RPMI8226 (cell line): ENCODE measurements at places on chromosomes 1 and 21.
A peak's percentile ranks its signal among the peaks of the same experiment; 100 is the strongest.

DNA sequence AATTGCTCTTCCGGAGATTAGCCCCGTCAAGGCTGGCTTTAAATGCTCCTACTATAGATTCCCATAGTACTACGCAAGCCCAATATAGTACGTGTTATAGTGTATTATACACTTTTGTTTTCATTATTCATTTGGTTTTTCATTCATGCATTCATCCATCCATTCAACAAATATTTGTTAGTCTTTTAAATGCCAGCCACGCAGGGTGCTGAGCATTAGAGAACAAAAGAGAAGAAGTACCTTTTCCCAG lies 513 bp upstream of the RAB3GAP2 start:
- DNase-seq: no peak

GRCh38 chr21:26948194-26948593 lies 18.7 kb downstream of the ADAMTS5 start:
- DNase-seq: no peak

GRCh38 chr21:44441581-44442265 lies 13.6 kb upstream of the LRRC3 start:
- no peak for DNase-seq

DNA sequence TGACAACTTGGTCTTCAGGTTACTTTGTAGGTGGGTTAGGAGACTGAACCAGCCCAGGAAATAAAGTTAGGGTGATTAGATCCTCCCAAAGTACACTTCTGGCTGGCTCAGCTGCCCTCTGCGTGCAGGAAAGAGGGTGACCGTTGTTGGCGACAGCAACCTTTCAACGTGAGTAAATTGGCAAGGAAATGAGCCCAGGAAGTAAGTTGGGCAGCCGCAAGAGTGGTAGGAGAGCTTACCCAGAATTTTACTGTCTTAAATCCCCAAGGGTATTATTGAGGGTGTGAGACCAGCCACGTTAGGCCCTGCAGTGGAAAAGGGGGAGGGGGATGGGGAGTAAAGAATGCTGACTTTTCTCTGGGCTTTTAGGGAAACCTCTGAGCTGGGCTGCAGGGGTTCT lies 1.6 kb downstream of the TENT5C start:
- peak; percentile 76 for DNase-seq

GRCh38 chr1:2593251-2593878 lies 6.8 kb downstream of the PRXL2B start:
- DNase-seq: no peak

DNA sequence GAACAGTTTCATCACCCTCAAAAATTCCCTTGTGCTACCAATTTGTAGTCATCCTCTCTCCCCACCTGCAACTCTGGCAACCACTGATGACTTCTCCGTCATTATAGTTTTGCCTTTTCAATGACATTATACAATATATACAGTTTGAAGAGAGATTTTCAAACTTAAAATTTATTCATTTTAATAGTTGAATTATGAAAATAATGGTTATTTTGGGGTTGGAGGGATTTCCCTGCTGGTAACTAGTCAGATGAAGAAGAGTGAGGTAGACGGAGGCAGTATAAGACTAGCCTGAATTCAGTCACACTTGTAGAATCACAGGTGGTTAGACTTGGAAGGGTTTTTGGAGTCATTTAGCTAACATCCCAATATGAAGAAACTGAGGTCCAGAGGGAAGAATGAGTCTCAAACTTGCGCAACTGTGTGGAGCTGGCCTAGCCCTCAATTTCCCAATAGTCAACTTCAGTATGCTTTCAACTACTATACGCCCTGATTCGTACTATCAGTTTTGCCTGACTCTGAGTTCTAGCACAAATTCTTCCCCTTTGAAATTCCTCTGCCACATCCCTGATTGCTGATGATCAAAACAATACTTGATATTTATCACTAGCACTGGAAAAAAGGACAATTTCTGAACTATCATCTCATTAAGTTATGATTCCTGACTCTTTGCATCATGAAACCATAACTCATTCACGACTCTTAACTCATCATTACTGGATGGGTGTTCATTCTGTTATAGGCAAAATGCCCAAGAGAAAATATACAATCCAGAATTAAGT lies 54.2 kb downstream of the VANGL2 start:
- DNase-seq: no peak

DNA sequence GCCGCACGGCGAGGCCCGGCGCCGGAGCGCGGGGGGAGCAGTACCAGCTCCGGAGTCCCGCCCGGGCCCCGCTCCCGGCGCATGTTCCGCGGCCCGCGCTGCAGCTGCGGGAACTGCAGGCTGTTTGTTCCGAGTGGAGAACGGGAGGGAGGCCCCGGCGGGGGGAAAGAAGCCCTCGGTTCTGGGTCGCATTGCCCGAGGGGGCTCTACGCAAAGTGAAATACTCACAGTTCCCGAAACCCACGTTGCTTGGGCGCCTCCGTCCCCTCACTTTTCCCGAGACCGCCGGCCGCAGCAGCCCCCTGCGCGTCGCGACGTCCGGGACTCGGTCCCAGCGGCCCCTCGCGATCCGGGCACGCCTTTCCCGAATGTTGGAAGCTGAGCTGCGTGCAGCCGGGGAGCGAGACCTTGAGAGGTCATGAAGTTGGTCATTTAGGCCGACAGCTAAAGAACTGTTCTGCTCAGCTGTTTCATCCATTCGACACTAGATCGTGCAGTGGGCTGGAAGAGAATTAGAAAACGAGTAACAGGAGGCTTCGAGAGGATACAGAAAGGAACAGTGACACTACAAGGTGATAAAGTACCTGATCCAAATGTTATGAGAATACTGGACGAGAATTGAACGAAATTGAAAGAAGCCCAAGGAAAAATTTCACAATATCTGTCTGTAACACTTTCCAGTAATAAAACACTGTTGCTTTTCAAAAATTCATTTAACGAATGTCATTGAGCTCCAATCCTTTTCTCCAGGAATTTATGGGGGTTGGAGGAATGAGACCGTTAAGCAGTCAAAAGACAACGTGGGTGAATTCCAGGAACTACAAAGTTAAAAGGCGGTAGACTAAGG lies 657 bp upstream of the LIN9 start:
- DNase-seq: peak; percentile 36

GRCh38 chr1:222582099-222582774 lies 7.5 kb downstream of the TAF1A start:
- DNase-seq: no peak

- DNase-seq: peak; percentile 63
Observed at GRCh38 chr21:39715804-39716397, 29.1 kb upstream of the IGSF5 start.

DNA sequence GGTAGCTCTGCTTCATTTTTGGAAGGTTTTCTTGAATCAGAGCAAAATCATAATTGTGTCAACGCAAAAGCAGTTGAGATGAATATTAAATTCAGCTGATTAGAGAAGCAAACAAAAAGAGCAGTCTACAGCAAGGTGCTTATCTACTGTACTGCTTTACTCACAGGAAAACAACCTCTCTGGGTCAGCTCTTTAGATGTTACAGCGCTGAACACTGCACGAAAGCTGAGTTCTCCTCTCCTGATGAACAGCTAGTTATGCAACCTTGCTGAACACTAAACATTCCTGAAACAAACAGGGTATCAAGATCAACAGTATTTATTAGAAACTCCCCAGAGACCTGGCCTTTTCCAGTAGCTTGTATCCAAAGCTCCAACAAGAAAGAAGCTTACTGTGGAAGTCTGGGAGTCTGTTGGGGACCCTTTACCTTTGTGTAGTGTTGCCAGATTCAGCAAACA lies 41.3 kb downstream of the TBCE start:
- DNase-seq: no peak

GRCh38 chr1:228838717-228839500 lies 103.6 kb downstream of the RHOU start:
- no peak for DNase-seq

DNA sequence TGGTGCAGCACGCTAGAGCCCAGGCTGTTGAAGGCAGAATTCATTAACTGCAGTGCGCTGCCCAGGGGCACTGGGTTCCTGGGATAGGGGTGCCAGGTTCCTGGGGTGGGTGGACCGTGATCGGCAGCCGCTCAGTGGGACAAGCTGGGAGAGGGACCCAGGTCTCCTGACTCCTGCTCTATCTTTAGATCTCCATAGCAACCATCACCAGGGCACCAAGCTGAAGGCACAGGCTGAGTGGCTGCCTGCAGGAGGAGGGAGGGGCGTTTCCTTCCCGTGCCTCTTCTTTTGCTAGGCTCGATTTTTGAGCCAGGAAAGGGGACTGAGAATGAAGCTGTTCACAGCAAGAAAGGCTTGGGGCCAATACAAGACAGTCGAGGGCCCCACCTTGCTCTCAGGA lies 20.9 kb upstream of the CDCP2 start:
- no peak for DNase-seq

GRCh38 chr21:36089946-36090345 lies 20.1 kb downstream of the CBR1 start:
- no peak for DNase-seq

GRCh38 chr1:157219600-157219999 lies 81.4 kb upstream of the ETV3 start:
- no peak for DNase-seq

- DNase-seq: no peak
Observed at GRCh38 chr1:187641907-187642306, 813.2 kb downstream of the PLA2G4A start.

- DNase-seq: no peak
Observed at GRCh38 chr1:84743896-84744295, 53.6 kb upstream of the SSX2IP start.

DNA sequence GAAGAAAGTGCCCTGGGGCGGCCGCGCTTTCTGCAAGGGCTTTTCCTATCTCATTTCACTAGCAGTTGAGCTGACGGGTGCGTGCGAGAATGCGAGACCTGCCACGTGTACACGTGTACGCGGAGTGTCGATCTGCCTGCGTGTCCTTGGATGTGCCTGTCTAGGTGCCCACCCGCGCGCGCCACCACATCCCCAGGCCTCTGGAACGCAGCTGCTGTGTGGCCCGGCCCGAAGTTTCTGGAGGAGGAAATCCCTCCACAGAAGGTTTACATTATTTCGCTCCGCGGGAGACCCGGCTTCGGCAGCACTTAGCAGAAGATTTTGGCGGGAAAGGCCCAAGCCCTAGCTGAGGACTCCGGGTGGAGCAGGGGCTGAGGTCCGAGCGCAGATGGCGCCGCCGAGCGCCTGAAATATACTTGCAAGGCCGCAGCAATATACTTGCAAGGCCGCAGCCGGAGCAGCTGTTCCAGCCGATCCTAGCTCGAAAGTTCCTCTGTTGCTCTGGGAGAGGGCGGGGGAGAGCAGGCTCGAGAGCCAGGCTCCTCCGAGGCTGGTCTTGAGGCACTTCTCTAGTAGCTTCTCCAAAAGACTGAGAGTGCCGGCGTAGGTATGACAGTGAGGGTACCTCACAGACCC lies 3.9 kb downstream of the TBX15 start:
- DNase-seq: no peak

GRCh38 chr1:46081619-46082018 lies 50.8 kb downstream of the PIK3R3 start:
- no peak for DNase-seq

GRCh38 chr1:231219422-231220401 lies 21.3 kb upstream of the GNPAT start:
- no peak for DNase-seq

GRCh38 chr1:153365696-153366095 lies 8.0 kb downstream of the S100A9 start:
- DNase-seq: no peak

- no peak for DNase-seq
Observed at GRCh38 chr1:112516141-112516540, 7.4 kb downstream of the WNT2B start.

GRCh38 chr1:220013497-220013896 lies 32.8 kb downstream of the EPRS1 start:
- peak; percentile 36 for DNase-seq

- no peak for DNase-seq
Observed at GRCh38 chr1:41345434-41346075, 15.7 kb upstream of the FOXO6 start.

- DNase-seq: no peak
Observed at GRCh38 chr1:31798433-31799195, 17.2 kb downstream of the SPOCD1 start.

DNA sequence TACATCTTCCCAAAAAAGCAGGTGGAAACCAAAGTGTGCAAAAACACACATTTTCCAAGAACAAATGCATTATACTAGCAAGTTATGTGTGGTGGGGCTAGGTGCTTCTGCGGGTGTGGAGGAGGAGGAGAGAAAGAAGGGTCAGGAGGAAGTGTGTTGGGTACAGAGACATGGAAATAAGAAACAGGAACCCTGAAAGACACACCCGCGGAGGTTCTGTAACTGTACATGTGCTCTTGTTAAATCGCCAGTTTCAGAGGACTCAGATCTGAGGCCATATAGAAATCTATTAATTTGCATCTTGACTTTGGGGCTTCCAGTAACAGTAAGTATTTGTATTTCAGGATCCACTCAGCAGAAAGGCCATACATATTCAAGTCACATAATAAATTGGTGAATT lies 30.9 kb downstream of the ERG start:
- no peak for DNase-seq

GRCh38 chr1:15322648-15323350 lies 75.8 kb downstream of the FHAD1 start:
- DNase-seq: no peak

- DNase-seq: no peak
Observed at GRCh38 chr1:245800901-245801605, 646.3 kb downstream of the KIF26B start.

GRCh38 chr1:43021547-43022474 lies 63.1 kb upstream of the SLC2A1 start:
- DNase-seq: no peak

DNA sequence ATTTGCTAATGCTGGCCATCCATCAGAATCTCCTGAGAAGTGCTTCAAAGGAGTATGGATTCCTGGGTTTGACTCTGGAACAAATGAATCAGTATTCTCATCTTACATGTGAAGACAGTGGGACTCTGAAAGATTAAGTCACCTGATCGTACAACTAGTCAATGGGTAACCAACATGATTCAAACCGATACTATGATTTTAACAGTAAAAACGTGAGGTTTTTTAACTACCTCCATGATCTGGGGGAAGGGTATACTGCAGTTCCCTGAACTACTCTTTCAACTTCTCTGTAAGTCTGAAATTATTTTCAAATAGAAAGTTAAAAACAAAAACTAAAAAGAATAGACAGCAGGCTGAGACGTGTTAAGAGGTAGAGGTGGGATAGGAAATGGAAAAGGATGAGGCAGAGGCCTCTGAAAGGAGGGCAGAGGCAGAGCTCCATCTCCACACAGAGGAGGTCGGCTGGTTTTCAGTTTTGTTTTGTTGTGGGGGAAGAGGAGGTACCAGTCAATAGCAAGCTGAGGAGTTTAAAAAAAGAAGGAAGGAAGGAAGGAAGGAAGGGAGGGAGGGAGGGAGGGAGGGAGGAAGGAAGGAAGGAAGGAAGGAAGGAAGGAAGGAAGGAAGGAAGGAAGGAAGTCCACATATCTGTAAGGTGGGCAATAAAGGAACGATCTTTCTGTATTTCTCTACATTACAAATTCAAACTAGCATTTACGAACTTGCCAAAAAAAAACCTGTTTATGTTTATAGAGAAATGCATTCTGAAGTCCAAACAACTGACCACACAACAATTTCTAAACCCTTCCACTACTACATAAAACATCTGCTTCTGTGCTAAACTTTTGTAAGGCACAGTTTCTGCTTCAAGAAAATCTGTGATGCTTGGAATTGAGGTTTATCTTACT lies 213.1 kb downstream of the RERE start:
- no peak for DNase-seq

- DNase-seq: no peak
Observed at GRCh38 chr1:15258833-15259621, 12.0 kb downstream of the FHAD1 start.

- DNase-seq: no peak
Observed at GRCh38 chr1:84930831-84931230, 37.8 kb upstream of the LPAR3 start.
